DMS79 treated with DMSO at 0.1 percent for 48 hours (cell line): ENCODE measurements at places on chromosomes 1 and 21.

DNA sequence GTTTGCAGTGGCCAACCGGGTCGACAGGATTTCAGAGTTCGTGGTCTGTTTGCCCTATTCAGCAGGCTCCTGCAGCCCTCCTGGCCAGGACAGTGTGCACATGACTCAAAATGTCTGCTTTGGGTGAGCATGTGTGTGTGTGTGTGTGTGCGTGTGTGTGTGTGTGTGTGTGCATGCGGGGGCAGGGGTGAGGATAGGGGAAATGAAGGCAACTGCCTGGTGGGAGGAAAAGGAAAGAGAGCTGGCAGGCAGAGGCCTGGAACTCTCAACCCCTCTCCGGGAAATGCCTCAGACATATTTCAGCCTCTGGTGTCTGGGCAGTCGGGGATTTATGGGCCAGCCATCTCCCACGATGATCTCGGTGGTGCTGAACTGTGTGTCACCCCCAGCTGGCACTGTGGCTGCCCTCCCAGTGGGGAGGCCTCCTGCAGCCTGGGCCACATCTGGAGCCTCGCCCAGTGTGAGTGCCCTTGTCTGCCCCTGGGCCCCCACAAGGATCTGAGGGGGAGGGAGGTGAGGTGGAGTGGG is 15.2 kb downstream of the CDCP2 start:
- no peak for DNase-seq

- no peak for DNase-seq
These were observed 20.8 kb upstream of the ECE1 start for GRCh38 chr1:21311016-21311415.

GRCh38 chr21:38303300-38303699 is 46.5 kb downstream of the KCNJ15 start:
- DNase-seq = no peak

GRCh38 chr1:229603371-229604005 is 22.4 kb downstream of the TAF5L start:
- no peak for DNase-seq

DNA sequence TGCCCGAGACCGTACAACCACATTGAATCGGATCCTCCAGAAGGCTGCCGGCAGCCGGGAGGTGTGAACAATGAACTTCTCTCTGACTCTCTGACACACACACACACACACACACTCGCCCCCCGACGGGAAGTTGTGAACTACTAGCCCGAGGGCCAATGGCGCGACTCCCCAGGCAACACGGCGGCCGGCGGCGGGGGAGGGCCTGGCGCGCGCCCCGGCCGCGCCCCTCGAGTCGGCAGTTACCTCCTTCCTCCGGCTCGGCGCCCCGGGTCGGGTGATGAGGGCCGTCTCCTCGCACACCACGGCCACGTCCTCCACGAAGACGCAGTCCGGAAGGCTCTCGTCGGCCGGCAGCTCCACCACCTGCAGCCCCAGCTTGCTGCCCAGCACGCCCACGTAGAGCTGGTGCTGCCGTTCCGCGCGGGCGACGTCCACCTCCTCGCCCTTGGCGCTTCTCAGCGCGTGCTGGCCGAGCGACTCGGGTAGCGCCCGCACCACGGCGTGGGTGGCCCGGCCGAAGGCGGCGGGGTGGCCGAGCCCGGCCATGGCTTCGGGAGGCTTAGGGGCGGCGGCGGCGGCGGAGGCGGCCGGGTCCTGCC is 361 bp downstream of the DDAH1 start:
- peak; percentile 47 for DNase-seq

- DNase-seq = no peak
These were observed 154.1 kb upstream of the ETV3 start for GRCh38 chr1:157292302-157292701.

DNA sequence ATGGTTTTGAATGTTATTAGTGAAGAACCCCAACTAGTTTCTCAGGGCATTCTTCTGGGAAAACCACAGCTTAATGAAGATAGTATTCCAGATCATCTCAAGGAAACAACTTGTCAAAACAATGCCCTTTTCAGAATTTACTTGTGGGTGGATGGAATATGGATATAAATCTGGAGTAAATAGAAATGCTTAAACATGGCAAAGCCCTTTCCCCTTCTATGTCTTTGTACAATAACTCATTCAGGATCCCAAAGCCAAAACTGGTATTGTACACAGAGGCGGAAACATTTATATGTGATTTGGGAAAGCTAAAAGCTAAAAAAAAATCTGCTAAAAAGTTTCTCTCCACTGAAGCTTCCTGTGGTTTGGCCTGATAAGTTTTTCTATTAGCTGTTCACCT is 55.5 kb upstream of the RGS5 start:
- DNase-seq = no peak

DNA sequence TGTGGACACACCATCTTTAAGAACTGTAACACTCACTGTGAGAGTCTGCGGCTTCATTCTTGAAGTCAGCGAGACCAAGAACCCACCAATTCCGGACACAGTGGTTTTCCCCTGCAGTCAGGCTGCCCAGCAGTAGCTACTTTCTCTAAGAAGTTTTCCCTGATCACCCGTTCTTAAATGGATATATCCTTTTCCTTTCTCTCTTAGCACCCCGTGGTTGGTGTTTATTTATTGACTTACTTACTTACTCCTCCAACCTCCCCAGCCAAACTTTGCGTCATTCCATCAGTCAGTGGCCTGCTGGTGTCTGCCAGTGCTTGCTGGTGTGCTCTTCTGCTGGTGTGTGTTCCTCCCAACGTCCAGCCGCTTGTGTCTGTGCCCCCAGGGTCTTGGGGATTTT is 264.8 kb downstream of the GPR52 start:
- DNase-seq = no peak

DNA sequence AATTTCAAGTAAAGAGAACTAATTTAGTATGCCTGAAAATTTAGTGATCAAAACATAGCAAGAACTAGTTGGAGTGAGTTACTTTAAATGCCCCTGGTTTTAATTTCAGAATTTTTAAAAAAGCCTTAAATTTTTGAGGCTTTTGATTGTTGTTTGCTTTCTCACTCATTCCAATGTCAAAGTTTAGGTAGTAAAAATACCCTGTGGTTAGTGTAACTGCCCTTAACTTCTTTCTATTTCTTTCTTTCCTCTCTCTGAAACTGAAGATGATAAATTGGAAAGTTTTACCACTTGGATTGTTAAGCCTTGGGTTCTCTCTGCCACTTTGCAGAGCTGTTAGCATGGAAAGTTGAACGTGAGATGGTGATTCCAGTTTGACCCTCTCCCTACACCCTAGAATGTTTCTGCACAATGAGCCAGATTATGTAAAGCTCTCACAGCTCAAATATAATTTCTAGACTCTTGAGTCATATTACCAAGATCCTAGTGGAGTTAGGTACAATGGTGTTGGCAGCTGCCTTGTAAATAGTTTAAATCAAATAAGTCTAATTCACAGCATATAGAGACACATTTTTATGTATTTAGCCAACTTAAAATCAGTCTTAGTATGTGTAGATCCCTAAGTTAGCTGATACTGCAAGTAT is 192.4 kb upstream of the SGIP1 start:
- DNase-seq = no peak

DNA sequence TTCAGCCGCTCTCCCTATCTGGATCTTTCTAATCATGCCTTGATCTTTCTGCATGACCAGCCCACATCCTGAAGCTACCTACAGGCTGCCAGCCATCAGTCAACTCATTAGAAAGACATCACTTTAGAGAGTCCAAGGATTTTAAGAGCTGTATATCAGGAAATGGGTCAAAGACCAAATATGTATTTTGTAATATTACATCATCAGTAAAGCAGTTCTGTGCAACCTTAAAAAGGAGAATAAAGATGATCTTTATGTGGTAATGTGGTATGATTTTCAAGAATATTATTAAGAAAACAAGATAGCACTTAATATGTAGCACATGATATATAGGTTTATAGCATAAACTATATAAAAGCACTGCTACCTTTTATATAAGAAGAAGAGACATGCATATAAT is 47.6 kb downstream of the SLC30A7 start:
- no peak for DNase-seq

DNA sequence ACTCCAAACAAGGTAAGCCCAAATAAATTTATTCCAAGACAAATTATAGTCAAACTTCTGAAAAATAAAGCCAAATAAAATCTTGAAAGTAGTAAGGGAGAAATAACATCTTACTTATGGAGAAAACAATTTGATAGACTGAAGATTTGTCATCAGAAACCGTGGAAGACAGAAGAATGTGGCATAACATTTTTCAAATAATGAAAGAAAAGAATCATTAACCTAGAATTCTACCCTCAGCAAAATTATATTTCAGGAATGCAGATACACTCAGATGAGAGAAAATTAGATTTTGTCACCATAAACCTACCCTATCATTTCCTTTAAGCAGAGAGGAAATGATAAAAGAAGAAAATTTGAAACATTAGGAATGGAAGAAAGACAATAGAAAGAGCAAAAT is 27.3 kb upstream of the PADI1 start:
- DNase-seq = no peak

GRCh38 chr1:41277371-41277975 is 35.4 kb upstream of the SCMH1 start:
- DNase-seq = peak; percentile 43

DNA sequence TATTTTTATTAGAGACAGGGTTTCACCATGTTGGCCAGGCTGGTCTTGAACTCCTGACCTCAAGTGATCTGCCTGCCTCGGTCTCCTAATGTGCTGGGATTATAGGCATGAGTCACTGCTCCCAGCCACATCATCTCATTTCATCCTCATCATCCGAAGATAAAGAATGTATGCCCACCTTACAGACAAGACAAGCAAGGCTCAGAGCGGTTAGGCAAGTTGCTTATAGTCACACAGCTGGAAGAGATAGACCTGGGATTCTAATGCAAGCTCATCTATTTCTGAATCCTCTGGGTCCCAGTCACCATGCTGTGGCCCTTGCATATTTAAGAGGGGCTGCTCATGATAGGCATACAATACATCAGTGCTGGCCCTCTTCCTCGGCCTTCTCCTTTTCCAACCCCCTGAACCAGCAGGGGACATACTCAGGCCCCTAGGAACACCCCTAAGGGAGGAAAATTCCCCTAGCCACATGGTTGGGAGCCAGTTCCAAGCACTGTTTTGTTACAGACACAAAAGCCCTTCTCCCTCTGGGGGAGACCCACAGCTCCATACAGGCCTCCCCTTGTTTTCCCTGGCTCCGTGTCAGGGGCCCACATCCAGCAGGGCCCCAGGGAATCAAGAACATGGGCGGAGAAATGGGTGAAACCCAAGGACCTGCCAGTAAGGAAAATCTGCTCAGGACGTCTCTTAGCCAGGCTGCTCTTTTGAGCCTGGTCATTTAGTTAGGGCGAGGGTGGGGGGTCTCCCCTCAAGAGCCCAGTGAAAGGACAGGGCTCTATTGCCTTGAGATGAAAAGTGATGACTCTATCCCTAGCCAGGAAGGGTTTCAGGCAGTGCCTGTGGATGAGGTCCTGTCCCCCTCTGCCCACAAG is 6.9 kb downstream of the CSRP1 start:
- no peak for DNase-seq

DNA sequence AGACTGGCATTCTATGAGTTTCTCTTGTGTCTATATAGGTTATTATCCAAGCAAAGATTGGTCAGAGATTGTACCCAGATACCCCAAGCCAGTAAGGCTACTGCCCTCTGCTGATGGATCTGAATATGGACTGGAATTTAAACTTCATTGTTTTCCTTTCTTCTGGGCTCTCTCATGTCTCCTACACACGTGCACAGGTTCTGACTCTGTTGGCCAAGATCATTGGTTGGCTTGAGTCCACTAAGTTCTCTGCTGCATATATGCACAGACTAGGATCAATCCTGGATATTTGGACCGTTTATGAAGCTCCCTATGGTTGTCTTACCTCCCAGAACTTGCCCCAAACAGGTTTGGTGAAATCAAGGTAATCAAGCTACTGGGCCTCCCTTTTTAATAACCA is 69.7 kb downstream of the CC2D1B start:
- DNase-seq = no peak

GRCh38 chr1:206100226-206100815 is 16.9 kb downstream of the AVPR1B start:
- no peak for DNase-seq

DNA sequence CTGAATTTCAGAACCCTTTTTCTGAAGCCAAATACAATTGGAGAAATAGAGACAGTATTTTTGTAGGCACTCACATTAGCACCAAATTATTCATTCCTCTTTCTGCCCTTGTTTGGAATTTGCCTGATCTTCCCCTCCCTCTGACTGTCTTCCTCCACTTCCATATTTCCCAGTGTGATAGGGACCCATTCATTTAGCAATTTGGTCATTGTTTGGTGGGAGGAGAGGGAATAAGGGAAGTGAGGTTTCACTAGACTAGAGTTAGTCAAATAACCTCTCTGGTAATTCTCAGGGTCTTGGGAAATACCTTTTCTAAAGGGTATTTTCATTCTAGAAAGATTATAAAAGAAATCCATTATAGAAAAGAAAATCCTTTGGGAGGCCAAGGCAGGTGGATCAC is 31.0 kb upstream of the MTMR11 start:
- DNase-seq = no peak

DNA sequence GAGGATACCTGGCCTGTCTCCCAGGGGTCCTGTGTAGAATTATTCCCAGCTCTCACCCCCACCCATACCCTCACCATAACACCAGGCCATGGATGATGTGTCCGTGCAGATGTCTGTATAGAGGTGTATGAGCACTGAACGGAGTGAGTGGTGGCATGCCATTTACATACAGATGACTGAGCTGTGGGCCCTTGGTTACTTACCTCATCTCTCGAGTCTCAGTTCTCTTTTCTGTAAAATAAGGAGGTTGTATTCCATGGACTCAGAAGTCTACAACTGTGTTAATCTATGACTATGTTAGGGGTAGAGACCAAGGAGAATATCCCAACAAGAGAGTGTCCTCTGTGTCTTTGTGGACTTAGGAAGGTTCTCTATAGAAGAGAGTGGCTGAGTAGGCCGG is 65.6 kb upstream of the CD1D start:
- no peak for DNase-seq

- DNase-seq = no peak
These were observed 26.0 kb downstream of the CHML start for GRCh38 chr1:241614144-241614543.

DNA sequence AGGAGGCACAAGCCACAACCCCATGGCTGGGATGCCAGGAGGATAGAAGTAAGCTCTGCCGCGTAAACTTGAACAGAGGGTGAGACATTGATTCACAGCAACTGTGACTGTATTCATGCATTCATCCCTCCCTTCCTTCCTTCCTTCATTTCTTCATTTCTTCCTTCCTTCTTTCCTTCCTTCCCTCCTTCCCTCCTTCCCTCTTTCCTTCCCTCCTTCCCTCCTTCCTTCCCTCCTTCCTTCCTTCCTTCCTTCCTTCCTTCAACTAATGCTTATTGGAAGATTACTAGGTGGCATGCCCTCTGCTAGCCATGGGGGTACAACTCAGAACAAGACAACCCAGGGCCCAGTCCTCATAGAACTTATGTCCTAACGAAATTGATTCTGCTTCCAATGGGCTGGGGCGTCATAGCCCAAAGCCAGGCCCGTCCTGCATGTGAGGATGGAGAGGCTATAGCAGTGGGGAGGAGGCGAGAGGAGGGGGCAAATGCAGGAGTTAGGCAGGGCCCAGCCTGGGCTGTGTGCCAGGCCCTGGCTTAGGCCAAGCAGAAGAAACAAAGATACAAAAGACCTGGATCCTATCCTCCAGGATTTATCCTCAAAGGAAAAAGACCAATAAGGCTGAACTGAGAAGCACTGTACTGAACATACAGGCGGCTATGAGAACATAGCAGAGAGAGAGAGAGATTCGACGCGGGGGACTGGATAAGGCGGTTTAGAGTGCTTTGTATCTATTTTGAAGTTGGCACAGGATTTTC is 24.4 kb upstream of the PAXBP1 start:
- DNase-seq = no peak
